Activated CD4-positive, alpha-beta memory T cell treated with anti-CD3 and anti-CD28 coated beads, Interleukin-2, amount 10 ng/mL, durations not matched to agents 7 days and 5 days (primary cell): ENCODE measurements at places on chromosomes 11 and 22.

GRCh38 chr11:32316858-32317642, 118.3 kb downstream of the WT1 start:
- H3K4me3 ChIP-seq: no peak overlapping the region
- peaks cover 29% of the 10 kb centered on the region for H3K27me3 ChIP-seq

GRCh38 chr11:57903441-57904123, 120.1 kb upstream of the OR9Q1 start:
- no peak overlapping the region for H3K27ac ChIP-seq
- H3K27me3 ChIP-seq: no peaks in the 10 kb centered on the region
- H3K4me1 ChIP-seq: no peaks in the 10 kb centered on the region
- H3K36me3 ChIP-seq: no peaks in the 10 kb centered on the region
- no peak overlapping the region for H3K4me3 ChIP-seq
- DNase-seq: no peak

DNA sequence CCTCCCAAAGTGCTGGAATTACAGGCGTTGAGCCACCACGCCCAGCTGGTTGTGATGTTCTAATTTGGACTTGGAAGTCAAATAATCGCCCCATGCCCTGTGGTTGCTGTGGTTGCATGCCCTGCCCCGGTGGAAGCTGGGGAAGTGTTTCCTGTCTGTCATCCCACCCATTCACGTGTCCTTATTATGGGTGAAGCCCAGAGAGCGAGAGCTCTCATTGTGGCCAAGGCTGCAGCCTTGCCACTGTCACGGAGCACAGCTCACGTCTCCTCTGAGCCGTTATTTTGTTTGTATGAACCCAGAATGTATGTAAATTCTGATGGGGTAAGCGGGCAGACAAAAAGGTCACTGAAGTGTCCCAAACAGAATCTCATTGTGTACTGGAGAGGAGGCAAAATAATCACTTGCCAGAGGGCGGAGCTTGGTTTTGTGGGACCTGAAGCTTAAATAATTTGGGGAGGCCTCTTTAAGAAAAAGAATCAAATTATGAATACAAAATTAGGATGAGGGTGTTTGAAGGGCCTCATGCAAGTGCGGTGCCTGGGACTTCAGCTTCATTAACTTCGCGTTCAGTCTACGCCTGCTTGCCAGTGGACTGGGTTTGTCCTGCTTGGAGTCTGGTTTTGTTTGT, 25.8 kb upstream of the TREH start:
- peaks cover 11% of the 10 kb centered on the region for H3K27me3 ChIP-seq
- DNase-seq: peak; percentile 59
- peaks cover 3% of the 10 kb centered on the region for H3K36me3 ChIP-seq
- no peak overlapping the region for H3K4me3 ChIP-seq
- peaks cover 20% of the 10 kb centered on the region for H3K4me1 ChIP-seq

DNA sequence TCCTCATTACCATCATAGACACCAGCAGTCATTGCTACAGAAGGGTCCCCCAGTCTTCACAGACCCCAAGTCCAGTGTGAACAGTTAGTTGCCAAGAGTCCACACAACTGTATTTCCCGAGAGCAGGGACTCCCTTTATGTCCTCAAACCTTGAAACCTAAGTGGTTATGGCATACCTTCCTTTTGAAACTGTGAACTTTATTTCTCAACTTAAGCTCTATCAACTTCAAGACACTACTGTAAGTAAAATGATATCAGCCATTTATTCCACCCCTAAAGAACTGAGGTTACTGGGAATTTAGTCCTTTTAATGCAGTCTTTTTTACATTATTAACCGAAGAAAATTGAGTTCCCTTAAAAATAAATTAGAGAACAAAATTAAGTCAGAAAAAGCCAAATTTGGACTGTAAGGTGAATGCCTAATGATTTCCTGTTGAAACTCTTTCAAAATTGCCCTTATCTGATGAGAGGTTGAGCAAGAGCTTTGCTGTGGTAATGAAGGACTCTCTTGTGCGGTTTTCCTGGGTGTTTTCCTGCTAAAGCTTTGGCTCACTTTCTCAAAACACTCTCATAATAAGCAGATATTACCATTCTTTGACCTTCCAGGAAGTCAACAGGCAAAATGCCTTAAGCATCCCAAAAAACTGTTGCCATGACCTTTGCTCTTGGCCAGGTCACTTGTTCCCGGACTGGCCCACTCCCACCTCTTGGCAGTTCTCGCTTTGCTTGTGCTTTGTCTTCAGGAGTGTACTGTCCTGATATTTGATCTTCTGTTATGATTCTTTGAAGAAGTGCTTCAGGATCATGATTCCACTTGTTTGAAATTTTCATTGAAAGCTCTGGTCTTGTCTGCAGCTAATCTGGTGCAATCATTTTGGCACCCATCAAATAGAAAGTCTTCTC, 765.4 kb upstream of the ANO3 start:
- no peaks in the 10 kb centered on the region for H3K4me1 ChIP-seq
- no peak overlapping the region for H3K27ac ChIP-seq
- no peak overlapping the region for H3K4me3 ChIP-seq
- no peak for DNase-seq
- no peaks in the 10 kb centered on the region for H3K36me3 ChIP-seq

GRCh38 chr22:23119494-23120414, 22.0 kb downstream of the RSPH14 start:
- no peaks in the 10 kb centered on the region for H3K36me3 ChIP-seq
- peaks cover 12% of the 10 kb centered on the region for H3K4me1 ChIP-seq
- DNase-seq: peak; percentile 54
- H3K4me3 ChIP-seq: no peak overlapping the region

- H3K27ac ChIP-seq: no peak overlapping the region
- DNase-seq: no peak
- H3K36me3 ChIP-seq: no peaks in the 10 kb centered on the region
Observed at GRCh38 chr11:84543367-84544159, 1083.6 kb downstream of the DLG2 start.

- peaks cover 52% of the 10 kb centered on the region for H3K27me3 ChIP-seq
- H3K4me3 ChIP-seq: peak overlapping the region; percentile 73
- H3K27ac ChIP-seq: peak overlapping the region; percentile 54
- peaks cover 31% of the 10 kb centered on the region for H3K4me1 ChIP-seq
Observed at GRCh38 chr11:75429902-75430713, 2.9 kb downstream of the KLHL35 start.

DNA sequence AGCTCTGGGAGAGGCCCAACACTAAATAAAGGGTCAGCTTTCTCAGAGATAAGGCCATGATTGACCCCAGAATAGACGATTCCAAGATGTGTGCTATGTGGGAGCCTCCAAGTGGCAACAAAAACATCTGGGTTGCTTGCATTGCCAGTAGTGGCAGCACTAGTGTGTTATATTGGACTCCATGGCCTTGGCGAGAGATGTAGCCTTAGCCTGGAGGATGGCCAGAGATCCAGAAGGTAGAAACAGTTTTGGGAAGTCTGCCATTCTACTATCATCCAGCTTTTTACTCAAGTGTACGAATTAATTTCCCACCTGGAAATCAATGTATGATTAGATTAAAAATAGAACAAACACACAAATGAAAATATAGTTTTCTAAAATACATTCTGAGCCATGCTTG, 3.0 kb downstream of the OR8D4 start:
- H3K4me3 ChIP-seq: no peak overlapping the region
- H3K36me3 ChIP-seq: no peaks in the 10 kb centered on the region
- no peak overlapping the region for H3K27ac ChIP-seq
- H3K4me1 ChIP-seq: no peaks in the 10 kb centered on the region
- H3K27me3 ChIP-seq: peaks cover 3% of the 10 kb centered on the region

- peaks cover 5% of the 10 kb centered on the region for H3K27me3 ChIP-seq
- H3K4me3 ChIP-seq: peak overlapping the region; percentile 97
- no peak overlapping the region for H3K27ac ChIP-seq
Observed at GRCh38 chr11:87039371-87039770, 1.6 kb downstream of the TMEM135 start.

DNA sequence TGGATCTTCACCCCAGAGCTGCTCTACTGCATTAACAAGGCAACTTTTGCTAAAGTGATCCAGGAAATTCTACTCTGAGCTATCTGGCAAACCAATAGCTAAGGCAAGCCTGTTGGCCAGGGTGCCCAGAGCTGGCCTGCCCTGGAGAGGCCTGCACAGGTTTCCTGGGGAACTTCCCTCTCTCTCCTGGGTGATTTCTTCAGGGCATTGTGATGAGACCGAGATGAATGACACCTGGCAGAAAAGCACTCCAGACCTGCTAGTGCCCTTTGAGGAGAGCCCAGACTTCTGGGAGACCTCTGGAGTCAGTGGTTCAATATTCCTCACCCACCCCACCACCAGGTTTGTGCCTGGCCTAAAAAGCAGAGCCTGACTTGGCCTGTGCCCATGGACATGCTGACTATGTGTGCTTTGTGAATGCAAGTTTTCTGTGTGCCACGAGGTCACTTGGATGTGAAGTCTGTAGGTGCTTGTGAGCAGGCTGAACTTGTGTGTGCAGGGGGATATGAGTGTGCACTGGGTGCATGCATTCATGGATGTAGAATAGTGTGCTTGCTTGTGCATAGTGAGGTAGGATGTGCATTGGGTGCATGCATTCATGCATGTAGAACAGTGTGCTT, 4.4 kb upstream of the APLNR start:
- H3K27ac ChIP-seq: no peak overlapping the region
- no peak for DNase-seq
- peaks cover 13% of the 10 kb centered on the region for H3K27me3 ChIP-seq
- H3K4me3 ChIP-seq: no peak overlapping the region
- H3K4me1 ChIP-seq: peaks cover 5% of the 10 kb centered on the region
